CD4-positive, alpha-beta T cell treated with Interleukin-17A for 4 hours (primary cell): ENCODE measurements at places on chromosomes 7 and 10.

GRCh38 chr10:56370217-56371113, 9.4 kb upstream of the ZWINT start:
- DNase-seq = no peak

DNA sequence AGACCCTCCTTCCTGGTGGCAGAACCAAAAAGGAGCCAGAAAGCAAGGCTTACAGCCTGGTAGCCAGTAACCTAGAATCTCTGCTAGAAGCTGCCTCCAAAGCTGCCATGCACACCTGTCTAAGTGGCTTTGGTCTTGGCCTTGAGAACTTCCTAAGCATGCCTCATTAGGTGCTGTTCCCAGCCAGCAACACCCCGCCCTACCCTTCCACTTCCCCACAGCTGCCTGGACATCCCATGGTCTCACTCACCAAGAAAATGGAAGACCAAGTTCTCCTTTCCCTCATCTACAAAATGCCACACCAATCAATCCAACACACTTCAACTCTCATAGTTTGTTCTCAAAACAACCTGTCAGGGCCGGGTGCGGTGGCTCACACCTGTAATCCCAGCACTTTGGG, 4.2 kb downstream of the PSAP start:
- DNase-seq = no peak

- no peak for DNase-seq
Measured at GRCh38 chr7:6171532-6172223, 100.7 kb downstream of the CYTH3 start.

DNA sequence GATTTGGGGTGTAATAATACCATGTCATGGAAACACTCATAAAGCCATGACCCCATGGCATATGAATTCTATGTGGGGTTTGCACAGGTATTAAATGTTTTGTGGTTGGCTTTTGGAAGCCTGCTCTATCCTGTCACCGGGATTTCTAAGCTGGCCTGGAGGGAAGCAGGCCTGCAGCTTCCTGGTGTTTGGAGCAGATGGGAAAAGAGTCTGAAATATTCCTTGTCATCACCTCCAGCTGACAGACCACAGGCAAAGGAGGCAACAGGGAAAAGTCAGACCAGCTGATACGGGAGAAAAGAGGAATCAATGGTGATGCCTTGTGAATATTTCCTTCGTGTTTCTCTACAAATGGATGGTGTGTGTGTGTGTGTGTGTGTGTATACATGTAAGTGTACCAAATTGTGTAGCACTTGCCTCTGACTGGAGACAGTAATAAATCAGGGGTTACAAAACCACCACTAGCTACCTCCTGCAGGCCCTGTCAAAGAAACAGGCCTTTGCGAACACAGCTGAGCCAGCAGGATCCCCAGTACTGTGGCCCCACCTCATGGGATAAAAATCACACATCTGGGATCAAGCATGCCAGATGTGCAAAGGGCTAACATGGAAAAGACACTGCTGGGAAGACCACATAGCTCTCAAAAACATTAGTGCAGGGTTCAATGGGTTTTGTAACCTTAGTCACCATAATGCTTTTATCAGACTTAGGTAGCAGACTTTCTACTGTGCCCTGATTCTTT, 120.8 kb upstream of the HPS1 start:
- DNase-seq = no peak

- no peak for DNase-seq
Measured at GRCh38 chr7:106063024-106063423, 49.1 kb downstream of the SYPL1 start.

- DNase-seq = no peak
Measured at GRCh38 chr7:169276-170172, 22.8 kb upstream of the FAM20C start.

DNA sequence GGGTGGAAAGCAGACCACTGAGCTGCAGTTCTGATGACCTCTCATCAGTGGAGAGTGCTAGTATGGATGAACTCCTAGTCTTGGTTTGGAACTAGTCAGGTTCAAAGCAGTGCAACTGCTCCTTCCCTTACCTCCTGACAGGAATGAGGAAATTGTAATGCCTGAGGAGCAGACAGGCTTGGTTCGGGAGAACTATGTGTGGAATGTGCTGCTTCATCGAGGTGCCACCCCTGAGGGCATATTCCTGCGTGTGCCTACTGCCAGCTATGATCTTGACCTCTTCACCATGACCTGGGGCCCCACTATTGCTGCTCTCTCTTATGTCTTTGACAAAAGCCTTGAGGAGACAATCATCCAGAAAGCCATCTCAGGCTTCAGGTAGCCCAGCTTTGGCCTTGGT, 27.4 kb upstream of the NFKB2 start:
- DNase-seq = no peak

DNA sequence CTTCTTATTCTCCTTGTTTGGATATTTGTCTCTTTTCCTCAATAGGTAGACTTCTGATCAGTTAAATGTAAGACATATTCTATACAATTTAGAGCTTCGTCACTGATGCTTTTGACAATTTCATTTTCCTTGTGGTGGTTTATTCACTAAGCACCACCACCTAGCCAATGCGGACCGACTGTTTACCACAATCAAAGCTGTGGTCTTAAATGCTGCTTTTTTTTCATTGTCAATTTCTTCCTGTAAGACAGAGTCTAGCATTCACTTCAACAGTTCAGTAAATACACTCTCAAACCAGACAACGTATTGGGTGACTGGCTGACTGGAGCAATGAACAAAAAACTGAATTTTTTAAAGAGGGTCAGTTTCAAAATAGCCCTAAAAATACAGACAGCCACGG, 239.0 kb downstream of the DNAJB6 start:
- DNase-seq = no peak

GRCh38 chr7:136403591-136403990, 426.4 kb upstream of the MTPN start:
- no peak for DNase-seq

DNA sequence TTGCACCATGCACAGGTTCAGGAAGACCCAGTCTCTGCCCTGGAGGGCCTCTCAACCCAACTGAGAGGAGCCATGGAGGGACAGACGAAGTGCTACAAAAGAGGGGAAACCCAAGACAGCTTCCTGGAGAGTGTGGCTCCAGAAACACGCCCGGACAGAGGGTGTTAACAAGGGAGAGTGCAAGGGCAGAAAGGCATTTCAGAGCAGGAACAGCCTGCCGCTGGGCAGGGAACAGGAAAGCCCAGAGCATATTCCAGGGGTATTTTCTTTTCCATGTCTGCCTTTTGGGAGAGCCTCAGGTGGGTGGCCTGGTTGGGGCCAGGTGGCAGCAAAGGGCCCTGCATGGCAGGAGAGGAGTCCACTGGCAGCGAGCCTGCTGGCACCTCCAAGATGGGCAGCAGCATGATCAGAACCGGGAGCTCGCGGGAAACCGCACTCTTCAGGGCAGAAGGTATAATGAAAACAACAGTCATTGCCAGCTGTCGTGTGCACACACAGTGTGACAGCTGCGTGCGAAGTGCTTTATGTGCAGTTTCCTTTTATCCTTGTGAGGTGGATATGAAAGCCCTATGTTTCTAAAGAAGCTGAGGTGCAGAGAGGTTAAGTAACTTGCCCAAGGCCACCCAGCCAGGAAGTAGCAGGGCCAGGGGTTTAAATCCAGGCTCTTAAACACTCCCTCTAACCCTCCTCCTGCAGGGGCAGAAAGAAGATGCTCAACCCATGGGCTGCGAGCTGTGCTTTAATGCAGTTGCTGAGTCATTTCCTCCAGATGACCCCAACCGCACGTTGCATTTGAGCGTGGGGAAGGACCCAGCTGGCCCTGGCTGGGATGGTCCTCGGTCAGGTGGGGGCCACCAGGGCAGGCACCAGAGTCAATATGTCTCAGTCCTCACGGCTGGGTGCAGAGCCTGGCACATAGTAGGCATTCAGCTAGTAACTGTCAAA, 128.6 kb downstream of the OAT start:
- no peak for DNase-seq

- DNase-seq = no peak
Measured at GRCh38 chr7:131921016-131921415, 364.6 kb upstream of the PODXL start.

- DNase-seq = no peak
Measured at GRCh38 chr7:30116771-30117170, 18.0 kb upstream of the MTURN start.

GRCh38 chr7:22447762-22448161, 52.2 kb downstream of the STEAP1B start:
- no peak for DNase-seq

GRCh38 chr7:90599892-90600555, 3.9 kb downstream of the CDK14 start:
- no peak for DNase-seq

DNA sequence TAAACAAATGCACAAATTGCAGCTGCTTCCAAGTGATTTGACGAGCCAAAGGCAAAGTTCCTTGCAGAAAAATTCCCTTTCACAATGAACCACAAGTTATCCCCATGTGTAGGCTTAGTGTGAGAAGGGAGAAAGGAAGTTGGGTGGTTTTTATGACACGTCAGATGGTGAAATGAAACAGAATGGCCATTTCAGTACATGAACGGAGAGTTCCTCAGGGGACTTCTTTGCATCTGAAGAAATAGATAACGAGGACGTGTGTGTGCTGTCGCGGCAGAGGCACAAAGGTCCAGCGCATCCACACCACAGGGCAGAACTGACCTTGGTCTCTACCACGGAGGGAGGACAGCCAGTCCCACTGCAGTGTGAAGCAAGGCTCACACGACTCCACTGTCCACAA, 135.9 kb downstream of the PAXIP1 start:
- no peak for DNase-seq
